Ureter (tissue), 1 donor: ENCODE measurements at places on chromosomes 1 and 21.
A peak's percentile ranks its signal among the peaks of the same experiment; 100 is the strongest.

DNA sequence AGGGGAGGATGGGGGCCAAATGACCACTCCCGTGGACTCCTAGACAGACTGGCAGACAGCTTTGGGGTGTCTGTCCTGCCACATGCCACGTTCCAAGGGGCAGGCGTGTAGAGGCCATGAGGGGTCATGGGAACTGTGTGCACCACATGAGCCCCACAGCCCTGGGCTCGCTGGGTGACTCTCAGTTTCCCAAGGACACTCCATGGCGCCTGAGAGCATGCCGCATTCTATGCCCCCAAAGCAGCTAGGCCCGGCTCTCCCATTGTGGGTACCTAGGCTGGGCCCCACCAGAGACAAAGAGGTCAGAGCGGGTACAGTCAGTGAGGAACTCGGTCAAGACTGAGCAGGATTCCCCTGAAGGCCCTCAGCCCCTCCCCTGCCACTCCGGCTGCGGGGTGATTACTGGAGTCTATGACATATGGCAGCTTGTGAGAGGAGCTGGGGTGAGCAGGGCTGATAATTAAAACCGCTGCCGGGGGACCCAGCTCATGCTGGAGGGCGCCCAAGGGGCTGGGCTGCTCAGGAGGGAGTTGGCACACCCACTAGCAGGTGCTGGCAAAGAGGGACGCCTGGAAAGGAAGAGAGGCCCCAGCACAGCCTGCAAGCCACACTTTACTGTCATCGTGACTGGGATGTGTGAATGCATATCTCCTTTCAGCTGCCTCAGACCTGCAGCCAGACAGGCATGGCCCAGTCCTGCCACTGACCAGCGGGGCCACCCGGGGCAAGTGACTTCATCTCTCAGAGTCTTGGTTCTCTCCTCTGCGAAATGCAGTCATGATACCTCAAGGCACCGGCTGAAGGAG, 8.4 kb downstream of the LRP8 start:
- no peak for DNase-seq

GRCh38 chr1:21289700-21290545, at the start of gene ECE1:
ECE1 (minus strand) TSS chr1:21290463; CDS start chr1:21290414, 49 bp downstream.
- no peak for DNase-seq

DNA sequence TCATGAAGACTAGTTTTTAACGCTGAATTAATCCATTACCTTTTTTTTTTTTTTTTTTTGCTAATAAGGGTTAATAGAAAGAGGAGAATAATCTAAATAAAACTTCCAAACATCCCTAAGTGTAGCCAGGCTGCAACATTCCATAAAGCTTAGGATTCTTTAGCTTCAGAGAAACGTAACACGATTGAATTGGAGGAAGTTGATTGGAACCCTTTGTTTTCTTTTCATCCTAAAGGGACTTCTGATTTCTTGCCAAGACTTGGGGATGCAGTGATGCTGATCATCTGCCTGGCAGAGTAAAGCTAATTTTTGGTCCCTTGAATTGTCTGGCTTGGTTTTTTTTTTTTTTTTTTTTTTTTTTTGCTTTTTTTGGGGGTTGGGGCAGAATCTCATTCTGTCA, 142.9 kb downstream of the VPS13D start:
- no peak for DNase-seq

DNA sequence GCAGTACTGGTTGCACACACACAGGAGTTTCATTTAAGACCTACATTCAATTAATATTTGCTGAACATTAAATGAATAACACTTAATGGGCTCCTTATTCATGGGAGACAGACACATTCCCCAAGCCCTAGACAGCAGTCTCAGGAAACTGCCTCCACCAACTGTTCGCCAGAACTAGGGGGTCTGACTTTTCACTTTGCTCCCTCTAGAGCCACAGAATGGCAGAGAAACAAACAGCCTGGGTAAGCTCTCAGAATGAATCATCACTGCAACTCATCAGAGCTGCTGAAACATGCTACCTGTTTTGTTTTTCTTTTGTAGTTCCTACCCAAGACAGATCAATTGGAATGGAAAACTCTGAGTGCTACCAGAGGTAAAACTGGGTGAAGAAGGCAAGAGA, 31.7 kb downstream of the ELK4 start:
- DNase-seq: peak; percentile 41

- DNase-seq: no peak
Observed at GRCh38 chr1:204258213-204259115, 44.7 kb upstream of the GOLT1A start.

DNA sequence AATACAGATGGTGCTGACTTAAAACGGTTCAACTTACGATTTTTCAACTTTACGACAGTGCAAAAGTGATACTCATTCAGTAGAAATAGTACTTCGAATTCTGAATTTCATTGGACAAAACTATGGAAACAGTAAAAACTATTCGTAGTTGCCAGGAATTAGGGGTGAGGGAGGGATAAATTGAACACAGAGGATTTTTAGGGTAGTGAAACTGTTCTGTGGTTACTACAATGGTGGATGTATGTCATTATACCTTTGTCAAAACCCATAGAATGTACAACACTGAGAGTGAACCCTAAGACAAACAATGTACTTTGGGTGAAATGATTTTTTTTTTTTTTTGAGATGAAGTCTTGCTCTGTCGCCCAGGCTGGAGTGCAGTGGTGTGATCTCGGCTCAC, 7.5 kb downstream of the DDR2 start:
- DNase-seq: no peak

- DNase-seq: no peak
Observed at GRCh38 chr1:229567109-229567868, 8.8 kb upstream of the ABCB10 start.

DNA sequence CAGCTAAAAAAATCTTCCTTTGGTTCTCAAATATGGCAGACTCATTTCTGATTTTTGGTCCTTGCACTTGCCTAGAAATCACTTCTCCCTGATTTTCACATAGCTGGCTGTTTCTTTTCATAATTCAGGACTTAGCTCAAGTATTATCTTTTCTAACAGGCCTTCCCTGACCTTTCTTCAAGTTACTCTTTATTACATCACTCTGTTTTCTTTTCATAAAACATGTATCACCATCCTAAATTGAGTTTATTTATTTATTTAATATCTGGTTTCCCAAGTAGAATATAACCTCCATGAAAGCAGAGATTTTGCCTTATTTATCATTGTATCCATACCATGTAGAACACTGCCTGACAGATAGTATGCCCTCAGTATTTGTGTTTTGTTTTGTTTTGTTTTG, 18.2 kb upstream of the GNG5 start:
- no peak for DNase-seq

GRCh38 chr1:26375081-26375480, 2.5 kb upstream of the ZNF683 start:
- DNase-seq: no peak

DNA sequence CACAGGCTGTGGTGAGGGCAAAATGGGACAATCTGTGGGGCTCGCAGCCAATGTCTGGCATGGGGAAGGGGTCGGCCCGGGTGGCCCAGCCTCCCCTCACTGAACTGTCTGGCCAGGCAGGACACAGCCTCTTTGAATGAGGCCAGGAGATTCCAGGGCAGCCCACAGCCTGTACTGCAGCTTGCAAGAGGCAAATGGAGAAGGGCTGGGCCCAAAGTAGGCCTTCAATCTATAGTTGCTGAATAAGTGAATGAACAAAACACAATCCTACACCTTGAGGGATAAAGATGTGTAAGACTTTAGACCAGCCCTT, 23.2 kb downstream of the SLC27A3 start:
- no peak for DNase-seq

GRCh38 chr1:43007377-43008114, 48.9 kb upstream of the SLC2A1 start:
- peak; percentile 84 for DNase-seq
